ENCODE measurements at places on chromosomes 4 and X. TPM values are rescaled to one million over a fixed set of nuclear protein-coding genes. Genes with fewer than 3 reads are reported as not detected.

- no peak for DNase-seq
These were observed 694.4 kb upstream of the FAM241A start for GRCh38 chr4:111450867-111451266.

SOX3 gene
- not detected for total RNA-seq

TMEM144 gene
- 22.6 TPM for total RNA-seq

GRCh38 chr4:145937971-145938611 lies 532 bp downstream of the ZNF827 start:
- no peak for DNase-seq

- no peak for DNase-seq
These were observed 109.6 kb downstream of the EFNB1 start for GRCh38 chrX:68938244-68939004.

DNA sequence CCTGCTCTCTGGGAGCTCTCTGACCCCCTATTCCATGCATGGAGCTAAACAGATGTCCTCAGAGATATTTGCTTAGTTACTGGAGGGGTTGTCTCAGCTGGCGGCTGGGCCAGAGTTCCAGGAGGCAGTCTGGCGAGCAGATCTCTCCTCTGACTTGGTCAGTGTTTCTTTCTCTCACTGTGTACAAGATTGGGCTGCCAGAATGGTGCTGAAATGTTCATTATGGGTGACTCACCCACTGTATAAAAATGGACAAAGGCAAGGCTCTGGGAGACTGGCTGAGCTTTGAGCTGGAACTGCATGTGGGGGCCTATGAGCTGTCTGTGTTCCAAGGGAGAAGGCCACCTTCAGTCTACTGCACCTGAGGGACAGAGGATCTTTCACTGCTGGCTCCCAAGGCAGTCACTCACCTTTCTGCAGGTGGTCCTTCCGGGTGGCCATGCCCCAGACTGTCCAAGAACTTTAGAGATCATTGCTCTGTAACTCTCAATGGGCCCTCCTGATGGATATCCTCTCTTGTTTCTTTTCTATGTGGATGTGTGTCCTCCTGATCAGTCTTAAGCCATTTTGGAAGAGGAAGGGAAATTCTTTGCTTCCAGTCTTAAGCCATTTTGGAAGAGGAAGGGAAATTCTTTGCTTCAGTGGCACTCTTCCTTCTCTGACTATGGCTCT lies 88.2 kb downstream of the CFAP299 start:
- DNase-seq = no peak

DNA sequence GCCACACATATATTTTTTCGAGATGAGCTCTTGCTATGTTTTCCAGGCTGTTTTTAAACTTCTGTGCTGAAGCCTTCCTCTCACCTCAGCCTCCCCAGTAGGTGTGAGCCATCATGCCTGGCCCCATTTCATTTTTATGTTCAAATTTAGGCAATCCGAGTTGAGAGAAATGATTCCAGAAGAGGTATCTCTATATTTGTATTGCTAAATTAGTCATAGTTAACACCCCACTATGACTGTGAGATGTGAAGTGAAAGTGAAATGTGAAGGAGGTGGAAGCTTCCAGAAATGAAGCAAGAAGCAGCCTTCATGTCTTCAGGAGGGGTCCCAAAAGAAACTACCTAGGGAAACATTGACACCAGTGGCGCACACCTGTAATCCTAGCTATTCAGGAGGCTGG lies 17.7 kb downstream of the APELA start:
- DNase-seq = no peak

DNA sequence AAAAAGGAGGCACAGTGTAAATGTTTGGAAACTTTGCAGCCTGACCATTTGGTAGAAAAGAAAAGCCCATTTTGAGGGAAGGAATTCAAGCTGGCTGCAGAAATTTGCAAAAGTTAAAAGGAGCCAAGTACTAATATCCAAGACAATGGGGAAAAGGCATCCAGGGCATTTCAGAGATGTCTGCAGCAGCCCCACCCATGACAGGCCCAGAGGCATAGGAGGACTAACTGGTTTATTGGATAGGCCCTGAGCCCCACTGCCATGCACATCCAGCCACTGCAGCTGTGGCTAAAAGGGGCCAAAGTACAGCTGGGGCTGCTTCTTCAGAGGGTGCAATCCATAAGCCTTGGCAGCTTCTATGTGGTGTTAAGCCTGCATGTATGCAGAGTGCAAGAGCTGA lies 104.9 kb downstream of the HS3ST1 start:
- no peak for DNase-seq

MAGEA8 gene
- not detected for total RNA-seq

GRCh38 chr4:86302251-86302650 lies 57.6 kb downstream of the MAPK10 start:
- no peak for DNase-seq

ATP2B3 gene
- 0.85 TPM for total RNA-seq

DNA sequence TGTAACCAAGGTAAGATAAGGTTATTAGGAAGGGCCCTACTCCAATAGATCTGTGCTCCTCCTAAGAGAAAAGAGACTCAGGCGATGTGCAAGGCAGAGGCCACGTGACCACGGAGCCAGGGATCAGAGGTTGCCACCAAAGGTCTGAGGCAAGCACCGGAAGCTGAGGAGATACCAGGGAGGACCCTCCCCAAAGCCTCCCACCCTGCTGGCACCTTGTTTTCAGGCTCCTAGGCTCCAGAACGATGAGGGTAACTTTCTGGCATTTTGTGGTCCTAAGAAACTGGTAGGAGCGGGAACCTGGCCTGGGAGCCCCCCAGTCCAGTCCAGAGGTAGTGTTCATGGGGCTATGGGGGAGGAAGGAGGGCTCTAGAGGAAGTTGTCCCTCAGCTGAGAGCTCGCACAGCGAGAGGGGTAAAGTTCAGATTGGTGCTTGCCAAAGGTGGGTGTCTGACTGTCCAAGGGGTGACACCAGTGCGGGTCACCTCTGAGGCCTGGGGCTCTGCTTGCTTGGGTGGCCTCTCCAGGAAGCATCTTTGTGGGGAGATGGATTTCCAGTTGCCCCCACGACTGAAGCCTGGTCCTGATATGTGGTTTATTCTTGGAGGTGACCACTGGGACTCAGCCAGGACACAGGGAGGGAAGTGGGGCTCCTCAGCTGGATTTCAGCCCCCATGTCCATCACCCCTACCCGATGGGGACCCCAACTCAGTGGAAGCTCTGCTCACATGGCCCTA lies 7.5 kb upstream of the LETM1 start:
- DNase-seq = no peak

DNA sequence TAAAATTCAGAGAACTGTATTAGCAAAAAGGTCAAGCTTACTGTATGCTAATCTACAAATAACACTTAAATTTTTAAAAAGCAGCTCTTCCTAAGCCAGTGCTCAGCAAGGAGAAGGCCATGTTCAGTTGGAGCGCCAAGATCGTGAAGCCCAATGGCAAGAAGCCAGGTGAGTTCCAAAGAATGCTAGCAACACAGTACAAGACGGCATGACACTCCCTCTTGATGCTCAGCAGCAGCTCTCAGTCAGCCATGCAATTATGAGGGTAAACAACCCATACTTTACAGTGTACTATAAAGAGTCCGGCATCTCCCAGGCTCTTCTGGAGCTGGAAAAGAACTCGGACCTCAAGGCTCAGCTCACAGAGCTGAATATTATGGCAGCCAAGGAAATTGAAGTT lies 34.9 kb downstream of the STX18 start:
- DNase-seq = no peak

- DNase-seq = no peak
These were observed 3.6 kb downstream of the OTUD4 start for GRCh38 chr4:145176641-145177432.

- DNase-seq = no peak
These were observed 115.0 kb upstream of the LDB2 start for GRCh38 chr4:17013382-17014006.

DNA sequence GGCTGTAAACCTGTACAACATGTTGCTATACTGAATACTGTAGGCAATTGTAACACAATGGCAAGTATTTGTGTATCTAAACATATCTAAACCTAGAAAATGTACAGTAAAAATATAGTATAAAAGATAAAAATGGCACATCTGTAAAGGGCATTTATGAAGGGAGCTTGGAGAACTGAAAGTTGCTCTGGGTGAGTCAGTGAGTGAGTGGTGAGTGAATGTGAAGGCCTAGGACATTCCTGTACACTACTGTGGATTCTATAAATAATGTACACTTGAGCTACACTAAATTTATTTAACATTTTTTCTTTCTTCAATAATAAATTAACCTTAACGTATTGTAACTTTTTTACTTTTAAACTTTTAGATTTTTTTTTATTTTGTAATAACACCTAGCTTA lies 5.0 kb upstream of the SHROOM4 start:
- DNase-seq = no peak

SLIT2 gene
- 71.1 TPM for total RNA-seq

GRCh38 chrX:45722471-45722870 lies 521.8 kb upstream of the DIPK2B start:
- DNase-seq = no peak

GRCh38 chr4:133498149-133498548 lies 349.1 kb downstream of the PCDH10 start:
- no peak for DNase-seq

SH2D1A gene
- 0.71 TPM for total RNA-seq
